Osteoblast (primary cell): ENCODE measurements at places on chromosomes 2 and 18. TPM values are rescaled to one million over a fixed set of nuclear protein-coding genes. Genes with fewer than 3 reads are reported as not detected.

LOXHD1 gene
- total RNA-seq, result not detected in 2 replicates

MPPE1 gene
- 38.0 and 44.5 TPM in 2 replicates for total RNA-seq

CRACDL gene
- not detected in 2 replicates for total RNA-seq

MYOM1 gene
- total RNA-seq, result 1.5 and 1.8 TPM in 2 replicates

G6PC2 gene
- not detected in 2 replicates for total RNA-seq

POTEI gene
- total RNA-seq, result not detected in 2 replicates

HS1BP3 gene
- 47.4 and 47.8 TPM in 2 replicates for total RNA-seq

DNA sequence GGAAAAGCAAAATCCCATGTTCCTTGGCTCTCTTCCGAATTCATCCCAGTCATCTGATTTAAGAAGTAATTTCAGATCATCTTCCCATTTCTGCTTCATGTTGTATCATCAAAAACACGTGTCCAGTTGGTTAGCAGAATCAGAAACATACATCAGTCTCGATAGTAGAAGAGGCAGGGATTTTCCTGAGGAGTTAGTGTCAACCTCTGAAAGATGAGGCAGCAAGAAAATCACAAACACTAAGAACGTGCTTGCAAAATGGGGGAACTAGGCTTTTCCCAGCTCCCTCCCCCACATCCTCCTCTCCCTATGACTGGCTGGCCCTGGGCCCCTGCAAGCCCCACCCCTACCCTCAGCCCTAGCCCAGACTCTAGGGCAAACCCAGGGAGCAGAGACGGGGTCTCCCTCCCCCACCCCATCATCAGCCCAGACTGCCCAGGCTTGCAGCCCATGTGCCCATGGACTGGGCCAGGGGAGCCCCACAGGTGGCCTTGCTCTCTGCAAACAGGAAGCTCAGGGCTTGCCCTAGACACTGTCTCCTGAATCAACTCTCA lies 161.0 kb upstream of the ID2 start:
- no peak for DNase-seq
- peaks cover 17% of the 10 kb centered on the region for H3K27me3 ChIP-seq
- peaks cover 3% of the 10 kb centered on the region for H3K4me1 ChIP-seq
- H3K36me3 ChIP-seq, result no peaks in the 10 kb centered on the region

GRCh38 chr2:148582679-148583511 lies 61.7 kb upstream of the EPC2 start:
- H3K4me3 ChIP-seq, result no peak overlapping the region
- peaks cover 6% of the 10 kb centered on the region for H3K4me1 ChIP-seq
- H3K27ac ChIP-seq, result no peak overlapping the region
- DNase-seq, result no peak
- peaks cover 4% of the 10 kb centered on the region for H3K27me3 ChIP-seq

DNA sequence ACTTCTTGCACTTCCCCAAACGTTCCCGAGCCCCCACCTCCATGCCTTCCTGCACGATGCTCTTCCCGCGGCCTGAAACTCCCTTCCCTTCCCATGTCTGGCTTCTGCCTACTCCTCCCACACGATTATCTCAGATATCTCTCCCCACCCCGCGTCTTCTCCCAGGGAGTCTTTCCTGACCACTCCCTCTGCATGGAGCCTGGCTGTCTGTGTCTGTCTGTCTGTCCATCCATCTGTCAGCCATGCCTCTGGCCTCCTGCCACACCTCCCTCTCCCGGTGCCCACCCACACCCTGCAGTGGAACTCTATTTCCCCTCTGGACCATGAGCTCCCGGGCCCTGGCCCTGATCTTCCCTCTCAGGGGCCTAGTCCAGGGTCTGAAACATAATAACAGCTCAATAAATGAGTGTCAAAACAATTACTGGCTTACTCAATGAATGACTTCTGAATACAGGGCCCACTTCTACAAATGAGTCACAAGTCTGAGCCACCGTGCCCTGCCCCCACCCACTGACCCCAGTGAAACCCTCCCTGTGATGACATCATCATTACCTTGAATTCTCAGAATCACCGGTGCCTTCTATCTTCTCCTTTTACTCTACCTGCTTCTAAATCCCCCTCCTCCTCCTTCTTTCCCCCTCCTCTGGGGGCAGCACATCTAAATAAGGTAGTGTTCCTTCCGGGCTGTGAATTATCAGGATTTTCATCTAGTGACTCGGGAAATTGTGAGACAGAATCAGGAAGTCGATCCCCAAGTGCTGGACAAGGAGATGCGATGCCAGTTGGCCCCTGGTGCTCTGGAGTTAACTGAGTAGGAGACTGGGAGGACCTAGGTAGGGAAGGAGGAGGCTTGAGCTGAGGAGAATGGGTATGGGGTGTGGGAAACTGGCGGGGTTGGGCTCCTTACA lies 46.1 kb upstream of the PLB1 start:
- DNase-seq, result peak; percentile 74
- peaks cover 53% of the 10 kb centered on the region for H3K4me1 ChIP-seq
- H3K27ac ChIP-seq, result peak overlapping the region; percentile 95
- H3K4me3 ChIP-seq, result no peak overlapping the region

DNA sequence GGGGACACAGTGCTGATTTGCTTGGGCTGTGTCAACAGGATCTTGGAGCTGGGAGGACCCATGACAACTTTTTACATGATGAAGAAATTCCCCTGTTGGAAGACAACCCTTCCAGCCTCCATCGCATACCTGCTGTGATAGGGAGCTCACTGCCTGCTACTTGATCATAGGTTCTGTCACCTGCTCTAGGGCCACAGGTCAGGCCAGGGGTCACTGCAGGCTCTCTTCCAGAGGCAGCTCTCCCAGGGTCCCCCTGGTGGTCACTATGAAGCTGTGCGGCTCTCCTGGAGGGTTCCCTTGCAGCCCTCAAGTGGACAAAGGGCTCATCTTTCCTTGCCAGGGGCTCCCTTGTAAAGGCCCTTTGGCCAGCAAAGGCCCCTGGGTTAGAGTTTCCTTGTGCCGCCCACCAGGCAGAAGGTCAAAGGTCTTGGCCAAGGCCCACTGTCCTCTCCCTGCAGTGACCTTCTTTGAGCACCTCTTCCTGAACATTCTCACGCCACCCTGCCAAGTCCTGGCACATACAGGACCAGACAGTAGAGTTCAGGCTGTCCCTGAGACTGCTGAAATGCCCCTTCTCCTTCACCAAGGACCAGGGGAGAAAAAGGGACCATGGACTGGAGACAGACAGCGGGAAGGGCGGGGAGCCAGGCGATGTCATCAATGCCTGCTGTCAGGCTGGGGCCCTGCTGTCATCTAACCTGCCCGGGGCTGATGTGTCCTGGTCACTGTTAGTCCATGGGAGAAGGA lies 345.1 kb downstream of the DYSF start:
- peak; percentile 87 for DNase-seq
- peaks cover 8% of the 10 kb centered on the region for H3K27me3 ChIP-seq
- no peak overlapping the region for H3K4me3 ChIP-seq
- H3K27ac ChIP-seq, result no peak overlapping the region

- H3K27me3 ChIP-seq, result peaks cover 3% of the 10 kb centered on the region
- DNase-seq, result no peak
- peaks cover 20% of the 10 kb centered on the region for H3K4me1 ChIP-seq
- H3K4me3 ChIP-seq, result peak within 1 kb of the TSS; percentile 77
- H3K36me3 ChIP-seq, result no peaks in the 10 kb centered on the region
These were observed at the start of gene FKBP1B for GRCh38 chr2:24049485-24050021. Gene FKBP1B, plus strand, starts transcription at chr2:24049741. Its CDS starts 109 bp downstream, at chr2:24049850.

- peak overlapping the region; percentile 76 for H3K27ac ChIP-seq
- DNase-seq, result no peak
- no peaks in the 10 kb centered on the region for H3K36me3 ChIP-seq
- no peak overlapping the region for H3K4me3 ChIP-seq
These were observed 121.5 kb upstream of the CTAGE1 start for GRCh38 chr18:22539051-22539765.

DNA sequence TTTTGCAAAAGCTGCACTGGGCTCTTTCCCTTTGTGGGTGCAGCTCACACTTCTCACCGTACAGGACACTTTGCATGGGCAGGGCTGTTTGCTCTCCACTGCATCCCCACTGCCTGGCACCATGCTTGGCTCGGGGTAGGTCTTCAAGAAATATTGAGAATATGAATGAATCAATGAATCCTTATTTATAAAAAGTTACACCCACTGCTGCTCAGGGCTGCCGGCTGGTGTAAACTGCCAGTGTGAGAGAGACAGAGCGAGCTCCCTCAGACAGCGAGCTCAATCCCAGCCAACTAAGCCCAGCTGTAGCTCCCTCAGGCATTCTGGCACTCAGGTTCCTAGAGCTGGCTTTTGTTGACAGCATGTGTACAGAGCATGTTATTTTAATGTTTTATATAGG lies 3.4 kb downstream of the TMEM185B start:
- peaks cover 22% of the 10 kb centered on the region for H3K4me1 ChIP-seq
- H3K36me3 ChIP-seq, result no peaks in the 10 kb centered on the region
- H3K27ac ChIP-seq, result no peak overlapping the region
- H3K27me3 ChIP-seq, result no peaks in the 10 kb centered on the region
- no peak overlapping the region for H3K4me3 ChIP-seq

GRCh38 chr2:33530690-33531548 lies 54.5 kb downstream of the RASGRP3 start:
- peak overlapping the region; percentile 80 for H3K27ac ChIP-seq
- peaks cover 23% of the 10 kb centered on the region for H3K4me1 ChIP-seq
